Glutamatergic neuron (in vitro differentiated cells): ENCODE measurements at places on chromosomes 3 and 15.

DNA sequence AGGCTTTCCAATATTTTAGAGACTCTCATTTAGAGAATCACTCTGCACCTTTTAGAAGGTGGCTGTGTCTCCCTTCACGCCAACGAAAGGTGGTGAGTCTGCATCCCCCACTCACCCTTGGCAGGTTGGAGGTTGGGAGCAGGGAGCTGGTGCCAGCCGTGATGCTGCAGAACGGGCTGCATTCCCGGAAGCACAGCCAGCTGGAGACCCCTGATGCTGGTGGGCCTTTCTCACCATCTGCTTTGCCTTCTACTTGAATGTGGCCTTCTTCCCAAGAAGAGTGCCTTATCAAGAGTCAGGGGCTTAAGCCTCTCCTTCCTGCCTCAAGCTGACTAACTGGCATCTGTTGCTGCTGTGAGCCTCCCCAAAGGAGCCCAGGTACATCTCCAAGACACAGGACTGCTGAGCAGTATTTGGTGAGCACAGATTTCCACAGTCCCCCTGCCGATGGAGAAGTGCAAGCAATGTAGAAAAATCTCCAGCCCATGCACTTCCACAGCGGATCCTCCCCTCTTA lies 17.7 kb upstream of the HEG1 start:
- H3K4me3 ChIP-seq, result no peak overlapping the region
- no peaks in the 10 kb centered on the region for H3K27me3 ChIP-seq
- no peak overlapping the region for H3K27ac ChIP-seq

GRCh38 chr3:136811701-136812100 lies 7.2 kb upstream of the SLC35G2 start:
- H3K4me1 ChIP-seq, result no peaks in the 10 kb centered on the region
- H3K27ac ChIP-seq, result no peak overlapping the region
- H3K36me3 ChIP-seq, result no peaks in the 10 kb centered on the region
- no peak for DNase-seq

DNA sequence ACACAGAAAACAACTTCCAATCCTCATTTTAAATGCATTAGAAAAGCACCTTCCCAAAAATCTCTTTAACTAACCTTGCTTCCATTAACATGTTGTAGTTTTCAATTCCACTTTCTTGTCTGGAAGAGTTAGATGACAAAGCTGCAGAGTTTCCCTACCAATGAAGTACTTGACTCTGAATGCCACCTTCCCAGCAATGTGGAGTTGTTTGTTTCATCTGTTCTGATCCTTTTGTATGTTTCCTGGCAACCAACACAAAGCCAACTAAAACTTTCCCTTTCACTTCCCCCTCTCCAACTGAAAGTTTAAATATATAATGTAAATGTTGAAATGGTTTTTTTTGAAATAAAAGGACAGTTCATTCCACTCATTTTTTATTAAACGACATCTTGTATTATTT lies at the start of gene WDR49:
WDR49 (minus strand) TSS at position 183 of the 400 bp plus-strand sequence. CDS start 517 bp downstream, outside the sequence.
- H3K27ac ChIP-seq, result no peak within 1 kb of the TSS
- no peak within 1 kb of the TSS for H3K4me3 ChIP-seq
- H3K4me1 ChIP-seq, result no peaks in the 10 kb centered on the region

- H3K36me3 ChIP-seq, result no peaks in the 10 kb centered on the region
- H3K27me3 ChIP-seq, result no peaks in the 10 kb centered on the region
- H3K4me1 ChIP-seq, result peaks cover 7% of the 10 kb centered on the region
- no peak overlapping the region for H3K27ac ChIP-seq
- no peak overlapping the region for H3K4me3 ChIP-seq
Observed at GRCh38 chr3:88595026-88595425, 445.3 kb downstream of the C3orf38 start.

DNA sequence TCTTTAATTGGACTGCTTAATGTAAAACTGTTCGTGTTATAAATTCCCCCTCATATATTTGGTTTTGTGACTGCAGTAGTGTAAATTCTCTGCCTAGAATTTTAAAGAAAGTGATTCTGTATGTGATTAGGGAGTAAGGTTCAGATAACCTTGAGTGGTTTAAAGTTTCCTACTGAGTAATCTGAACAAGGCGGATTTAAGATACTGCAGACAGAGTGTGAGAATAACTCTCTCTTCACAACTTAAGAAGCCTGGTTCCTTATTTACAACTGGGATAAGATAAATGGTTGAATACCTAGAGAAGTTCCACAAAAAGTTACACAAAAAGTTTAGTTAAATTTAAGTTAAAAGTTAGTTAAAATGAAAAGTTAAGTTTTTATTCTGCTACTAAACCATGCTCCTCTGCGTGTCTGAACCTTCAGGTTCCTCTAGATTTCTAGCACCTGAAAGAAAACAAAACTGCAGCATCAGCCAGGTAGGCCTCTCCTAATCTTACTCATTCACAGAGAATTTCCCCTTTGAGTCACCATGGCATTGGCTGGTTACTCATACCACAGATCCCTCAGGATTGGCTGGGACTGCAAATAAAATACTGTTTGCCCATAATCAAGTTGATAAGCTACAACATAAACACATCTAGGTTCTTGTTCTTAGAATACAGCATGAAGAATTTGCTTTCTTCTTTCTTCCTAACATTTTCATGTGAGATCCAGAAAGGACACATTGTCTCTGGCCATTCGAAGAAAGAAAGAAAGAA lies at the start of gene ARL14:
ARL14 (plus strand) TSS at position 614 of the 757 bp plus-strand sequence. CDS start 187 bp downstream, outside the sequence.
- no peak for DNase-seq
- H3K4me1 ChIP-seq, result no peaks in the 10 kb centered on the region
- no peaks in the 10 kb centered on the region for H3K36me3 ChIP-seq

- peaks cover 12% of the 10 kb centered on the region for H3K4me1 ChIP-seq
- no peak overlapping the region for H3K27ac ChIP-seq
- no peaks in the 10 kb centered on the region for H3K27me3 ChIP-seq
- no peak overlapping the region for H3K4me3 ChIP-seq
Observed at GRCh38 chr15:99536422-99537040, 29.3 kb upstream of the MEF2A start.

DNA sequence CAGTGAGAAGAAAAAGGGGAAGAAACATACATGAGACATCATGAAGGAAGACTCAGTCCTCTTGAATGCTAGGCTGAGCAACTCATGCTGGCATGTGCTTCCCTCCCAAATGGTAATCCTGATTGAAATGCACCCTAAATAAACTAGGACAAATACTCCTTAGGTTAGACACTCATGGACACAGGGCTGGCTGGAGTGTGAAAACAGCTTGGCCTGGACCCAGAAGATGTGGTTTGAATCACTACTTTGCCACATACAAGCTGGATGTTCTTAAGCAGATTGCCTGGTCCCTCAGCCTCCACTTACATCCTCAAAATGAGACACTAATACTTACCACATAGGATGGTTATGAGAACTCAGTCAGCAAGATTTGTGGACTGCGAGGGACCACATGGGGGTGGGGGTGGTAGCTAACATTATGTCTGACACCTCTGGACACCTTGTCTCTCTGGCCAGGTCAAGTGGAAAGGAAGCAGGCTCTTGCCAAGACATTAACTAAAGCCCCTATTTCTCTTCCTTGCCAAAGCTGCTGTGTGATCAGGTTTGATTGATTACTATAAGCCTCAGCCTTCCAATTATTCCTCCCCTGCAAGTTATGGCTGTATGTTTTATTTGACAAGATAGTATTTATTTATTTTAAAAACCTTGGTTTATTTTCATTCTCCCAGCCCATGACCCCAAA lies 138.9 kb upstream of the SLC7A14 start:
- H3K4me3 ChIP-seq, result no peak overlapping the region
- H3K36me3 ChIP-seq, result no peaks in the 10 kb centered on the region
- no peaks in the 10 kb centered on the region for H3K27me3 ChIP-seq
- H3K27ac ChIP-seq, result no peak overlapping the region
- DNase-seq, result no peak

DNA sequence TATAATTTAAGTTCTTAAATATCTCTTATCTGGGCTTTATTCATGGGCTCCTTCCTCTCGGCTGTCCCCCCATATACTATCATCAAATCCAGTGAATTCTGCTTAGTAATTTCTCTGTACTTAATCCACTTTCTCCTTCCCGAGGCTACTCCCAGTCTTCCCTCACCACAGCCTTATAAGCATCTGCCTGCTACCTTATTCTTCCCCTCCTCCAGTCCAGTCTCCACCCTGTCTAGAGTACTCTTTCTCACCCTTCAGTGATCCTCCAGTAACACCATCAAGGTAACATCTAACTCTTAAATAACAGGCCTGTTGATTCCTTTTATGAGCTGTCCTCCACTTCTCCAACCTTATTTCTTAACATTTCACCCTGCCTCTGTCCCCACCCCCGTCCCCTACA lies 65.8 kb downstream of the NEO1 start:
- no peak overlapping the region for H3K4me3 ChIP-seq
- H3K27me3 ChIP-seq, result peaks cover 2% of the 10 kb centered on the region
- H3K36me3 ChIP-seq, result no peaks in the 10 kb centered on the region
